HFFc6 (cell line): ENCODE measurements at places on chromosomes 11 and 22.
A peak's percentile ranks its signal among the peaks of the same experiment; 100 is the strongest.

- DNase-seq, result no peak
Observed at GRCh38 chr11:78147807-78148206, 8.4 kb upstream of the ALG8 start.

DNA sequence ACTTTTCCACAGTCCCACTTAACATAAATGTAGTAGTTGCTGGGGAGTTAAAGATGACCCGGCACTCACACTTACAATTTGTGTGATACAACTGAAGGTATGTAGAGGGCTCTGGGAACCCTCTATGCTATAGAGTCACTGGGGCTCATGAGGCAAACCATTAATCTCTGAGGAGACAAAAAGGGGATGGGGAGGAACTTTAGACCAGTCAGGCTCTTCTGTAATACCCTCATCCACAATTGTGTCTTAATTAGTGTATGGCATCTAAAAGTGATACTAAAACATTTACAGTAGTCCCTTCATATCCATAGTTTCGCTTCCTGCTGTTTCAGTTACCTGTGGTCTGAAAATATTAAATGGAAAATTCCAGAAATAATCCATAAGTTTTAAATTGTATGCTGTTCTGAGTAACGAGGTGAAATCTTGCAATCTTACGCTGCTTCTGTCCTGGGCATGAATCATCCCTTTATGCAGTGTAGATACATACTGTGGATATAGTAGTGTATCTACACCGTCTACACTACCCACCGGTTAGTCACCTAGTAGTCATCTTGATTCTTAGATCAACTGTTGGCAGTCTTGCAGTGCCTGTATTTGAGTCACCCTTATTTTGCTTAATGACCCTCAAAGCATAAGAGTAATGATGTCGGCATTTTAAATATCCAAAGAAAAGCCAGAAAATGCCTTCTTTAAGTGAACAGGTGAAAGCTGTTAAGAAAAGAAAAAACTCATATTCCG lies 12.2 kb downstream of the CBL start:
- peak; percentile 98 for DNase-seq

DNA sequence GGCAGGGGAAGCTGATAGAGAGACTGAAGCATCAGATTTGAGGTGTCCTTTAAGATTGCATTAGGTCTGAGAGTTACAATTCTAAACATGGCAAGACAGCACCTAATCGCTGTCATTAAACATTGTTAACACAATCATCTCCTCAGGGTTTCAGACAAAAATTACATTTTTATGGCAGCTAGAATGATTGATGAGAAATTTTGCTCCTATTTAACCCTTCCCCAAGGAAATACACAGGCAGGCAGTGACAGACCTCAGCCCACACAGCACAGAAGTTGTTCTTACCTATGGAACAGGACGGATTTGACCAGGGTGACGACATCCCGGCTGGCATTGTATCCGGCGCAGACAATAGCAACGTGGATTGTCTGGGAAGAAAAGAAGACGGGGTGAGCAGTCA lies 294.3 kb downstream of the LARGE1 start:
- no peak for DNase-seq

DNA sequence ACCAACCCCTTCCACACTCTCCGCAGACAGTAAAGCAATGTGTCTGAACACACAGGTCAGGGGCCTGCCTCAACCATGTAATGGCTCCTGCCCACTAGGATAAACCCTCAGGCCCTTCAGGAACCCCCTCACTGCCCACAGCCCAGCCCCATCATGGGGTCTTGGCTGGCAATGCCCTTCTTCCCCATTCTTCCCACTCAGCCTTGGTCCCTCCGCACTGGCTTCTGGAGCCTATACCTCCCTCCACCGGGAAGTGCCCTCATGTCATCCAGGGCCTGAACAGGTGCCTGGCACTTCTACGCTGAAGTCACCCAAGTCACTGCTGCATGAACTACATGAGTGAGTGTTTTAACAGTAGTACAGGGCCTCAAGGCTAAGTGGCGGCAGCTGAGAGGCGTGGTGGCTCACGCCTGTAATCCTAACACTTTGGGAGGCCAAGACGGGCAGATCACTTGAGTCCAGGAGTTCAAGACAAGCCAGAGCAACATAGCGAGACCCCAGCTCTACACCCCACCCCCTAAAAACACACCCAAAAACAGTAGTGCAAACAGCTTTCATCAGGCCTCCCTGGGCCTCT lies 74.8 kb upstream of the PITPNB start:
- no peak for DNase-seq

- no peak for DNase-seq
Observed at GRCh38 chr11:125329786-125330185, 165.2 kb downstream of the PKNOX2 start.

- no peak for DNase-seq
Observed at GRCh38 chr11:103798446-103798845, 238.0 kb upstream of the DDI1 start.

DNA sequence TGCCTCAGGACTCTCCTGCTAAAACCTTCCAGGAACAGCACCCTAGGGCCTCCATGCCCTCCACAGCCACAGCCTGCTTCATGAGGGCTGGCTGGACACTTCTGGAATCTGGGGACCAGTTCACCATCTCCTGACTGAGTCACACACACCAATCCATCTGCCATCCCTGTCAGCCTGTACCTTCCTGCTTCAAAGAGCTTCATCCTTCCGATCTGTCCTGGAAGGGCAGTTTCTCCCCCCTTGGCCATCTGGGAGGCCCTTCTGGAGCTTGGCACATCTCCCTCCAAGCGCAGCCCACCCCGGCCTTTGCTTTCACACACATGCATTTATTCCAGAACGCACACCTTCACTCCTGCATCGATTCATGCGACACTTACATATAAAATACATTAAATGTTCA lies 13.0 kb downstream of the APBB1 start:
- DNase-seq, result no peak

DNA sequence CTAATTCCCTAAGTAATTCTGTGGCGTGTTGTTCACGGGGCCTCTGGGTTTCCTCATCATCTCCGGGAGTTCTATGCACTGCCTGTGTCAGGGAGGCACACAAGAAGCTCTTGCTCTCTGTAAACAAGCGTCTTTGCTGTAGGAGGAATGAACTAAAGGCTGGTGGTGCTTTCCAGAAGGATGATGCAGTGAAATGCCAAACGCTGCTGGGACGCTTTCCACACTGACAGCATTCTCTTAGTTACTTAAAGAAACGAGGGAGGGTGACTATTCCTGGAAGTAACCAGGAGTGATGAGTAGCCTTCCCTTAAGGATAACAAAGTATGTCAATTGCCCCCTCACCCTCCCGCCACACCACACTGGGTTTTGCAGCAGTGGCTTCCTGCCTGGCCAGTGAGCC lies 38.5 kb upstream of the NUP50 start:
- DNase-seq, result peak; percentile 37

DNA sequence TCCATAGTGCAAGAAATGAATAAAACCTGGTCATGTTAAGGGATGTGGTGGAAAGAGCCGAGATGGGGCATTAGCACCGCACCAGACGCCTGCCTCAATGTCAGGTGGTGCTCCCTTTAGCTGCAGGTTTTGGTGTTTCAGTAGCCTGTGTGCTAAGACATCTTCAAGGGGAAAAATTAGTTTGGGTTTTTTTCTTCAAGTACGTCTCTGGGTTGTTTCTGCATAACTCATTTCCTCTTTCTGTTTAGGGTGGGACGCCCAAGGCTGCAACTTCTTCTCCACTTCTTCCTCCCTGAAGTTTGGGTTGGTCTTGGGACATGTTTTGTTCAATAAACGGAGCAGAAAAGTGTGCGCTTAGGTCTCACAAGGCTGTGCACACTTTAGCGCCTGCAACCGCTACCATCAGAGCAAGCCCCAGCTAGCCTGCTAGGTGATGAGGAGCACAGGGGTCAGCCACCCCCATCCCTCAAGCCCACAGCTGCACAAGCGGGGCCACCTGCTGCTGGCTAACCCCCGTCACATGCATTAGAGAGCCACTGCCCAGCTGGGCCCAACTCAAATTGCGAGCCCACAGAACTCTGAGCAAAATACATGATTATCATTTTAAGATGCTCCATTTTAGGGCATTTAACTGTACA lies 1495.7 kb downstream of the TBC1D22A start:
- DNase-seq, result no peak

DNA sequence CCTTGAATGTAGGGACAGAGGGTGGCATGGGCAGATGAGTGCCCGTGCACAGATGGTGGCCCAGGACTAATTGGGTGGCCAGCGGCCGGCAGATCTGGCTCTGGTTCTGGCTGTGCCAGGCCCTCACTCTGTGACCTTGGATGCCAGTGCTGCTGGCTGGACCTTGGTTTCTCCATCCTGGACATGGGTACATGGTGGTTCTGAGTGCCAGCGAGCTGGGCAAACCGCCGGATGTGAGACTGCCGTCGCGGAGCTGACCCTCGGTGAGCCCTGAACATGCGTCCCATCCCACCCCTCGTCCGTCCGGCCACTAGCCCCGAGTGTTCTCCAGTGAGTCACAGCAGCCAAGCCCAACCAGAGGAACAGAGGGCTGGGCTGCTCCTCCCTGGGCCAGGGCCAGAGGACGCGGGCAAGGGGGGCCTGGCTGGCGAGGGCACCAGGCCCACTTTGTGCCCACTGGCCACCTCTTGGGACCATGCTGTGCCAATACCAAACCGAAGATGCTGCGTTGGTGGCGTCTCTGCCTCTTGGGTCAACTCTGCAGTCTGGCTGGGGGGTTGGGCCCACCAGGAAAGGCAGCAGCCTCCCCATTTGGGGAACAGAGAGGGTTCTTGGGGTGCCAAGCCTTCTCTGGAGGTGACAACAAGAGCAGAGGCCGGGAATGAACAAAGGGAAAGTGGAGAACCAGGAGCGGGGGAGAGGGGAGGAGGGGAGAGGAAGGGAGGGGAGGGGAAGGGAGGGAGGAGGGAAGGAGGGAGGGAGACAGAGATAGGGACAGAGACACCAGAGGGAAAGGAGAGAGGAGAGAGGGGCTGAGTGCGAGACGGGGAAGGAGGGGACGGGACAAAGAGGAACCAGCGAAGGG lies 10.7 kb downstream of the LSP1 start:
- peak; percentile 83 for DNase-seq

GRCh38 chr11:18369398-18369797 lies 25.0 kb upstream of the LDHA start:
- DNase-seq, result no peak

GRCh38 chr11:33664827-33665226 lies 35.8 kb downstream of the C11orf91 start:
- no peak for DNase-seq

- DNase-seq, result peak; percentile 92
Observed at GRCh38 chr22:38788021-38788816, 5.7 kb downstream of the DNAL4 start.

DNA sequence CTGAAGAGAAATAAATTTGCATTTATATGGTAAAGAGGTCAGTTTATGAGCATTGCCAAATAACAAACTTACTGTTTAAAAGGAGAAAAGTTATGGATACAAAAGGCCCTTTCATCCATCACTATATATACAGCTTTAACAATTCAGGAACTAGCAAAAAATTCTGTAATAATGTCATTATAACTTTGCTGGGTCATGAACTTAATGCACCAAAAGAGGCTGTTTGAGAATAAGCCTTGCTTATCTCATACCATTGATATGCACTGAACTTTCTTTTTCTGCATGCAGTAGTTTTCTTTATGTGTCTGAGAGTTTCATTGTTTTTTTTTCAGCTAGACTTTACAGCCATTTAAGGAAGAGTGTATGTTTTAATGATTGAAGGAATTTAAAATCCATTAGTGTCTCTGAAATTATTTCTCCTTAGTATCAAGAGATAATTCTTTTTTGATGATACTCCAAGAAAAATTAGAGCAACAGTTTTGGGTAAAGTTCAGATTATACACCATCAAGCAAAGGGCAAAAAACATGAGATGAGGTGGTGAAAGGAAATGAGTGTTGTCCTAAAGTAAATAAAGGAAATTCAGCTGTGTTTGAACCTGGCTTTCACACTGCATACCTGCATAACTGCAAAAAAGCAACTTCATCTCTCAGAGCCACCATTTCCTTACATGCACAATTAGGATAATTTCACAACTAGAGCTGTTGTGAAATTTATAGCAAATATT lies 188.2 kb upstream of the ANO3 start:
- no peak for DNase-seq

- DNase-seq, result no peak
Observed at GRCh38 chr11:119378851-119379465, 2.5 kb downstream of the USP2 start.

DNA sequence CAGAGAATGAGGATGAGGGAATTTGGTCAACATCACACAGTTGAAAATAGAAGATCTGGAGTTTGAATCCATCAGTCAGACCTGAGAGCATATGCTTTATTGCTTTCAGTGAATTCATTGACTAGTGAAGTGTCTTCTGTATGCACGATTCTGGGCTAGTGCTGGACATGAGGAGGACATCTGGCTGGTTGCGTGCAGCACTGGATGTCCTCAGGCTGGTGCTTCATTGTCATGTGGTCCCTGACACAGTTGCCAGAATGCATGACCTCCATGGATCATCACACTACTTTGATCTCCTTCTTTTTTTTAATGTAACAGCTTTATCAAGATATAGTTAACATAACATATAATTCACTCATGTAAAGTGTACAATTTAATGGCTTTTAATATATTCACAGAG lies 44.5 kb upstream of the MMP7 start:
- DNase-seq, result no peak

DNA sequence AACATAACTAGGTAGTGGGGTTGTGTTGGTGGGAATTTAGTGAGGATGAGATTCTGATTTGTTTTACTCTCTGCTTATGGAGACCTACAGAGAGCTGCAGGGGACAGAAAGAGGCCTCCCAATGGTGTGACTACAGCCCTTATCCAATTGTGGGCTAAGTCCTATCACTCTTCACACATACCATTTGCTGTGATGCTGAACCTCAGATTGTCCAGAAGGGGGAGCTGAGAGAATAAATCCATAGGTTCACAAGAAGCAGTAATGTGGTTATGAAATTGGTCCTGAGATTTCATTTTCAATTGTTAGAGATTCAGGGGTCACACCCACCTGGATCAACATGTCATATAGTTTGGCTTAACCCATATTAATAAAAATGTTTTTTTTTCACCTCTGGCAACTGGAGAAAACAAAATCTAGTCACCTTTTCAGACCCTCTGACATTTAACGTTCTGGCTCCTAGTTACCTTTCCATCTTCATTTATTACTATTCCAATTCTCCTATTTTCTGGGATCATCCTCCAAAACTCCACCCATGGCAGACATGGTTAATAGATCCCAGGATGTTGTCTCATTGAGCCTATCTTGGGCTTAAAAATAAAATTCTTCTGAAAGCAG lies 53.3 kb upstream of the PTPN5 start:
- peak; percentile 47 for DNase-seq

DNA sequence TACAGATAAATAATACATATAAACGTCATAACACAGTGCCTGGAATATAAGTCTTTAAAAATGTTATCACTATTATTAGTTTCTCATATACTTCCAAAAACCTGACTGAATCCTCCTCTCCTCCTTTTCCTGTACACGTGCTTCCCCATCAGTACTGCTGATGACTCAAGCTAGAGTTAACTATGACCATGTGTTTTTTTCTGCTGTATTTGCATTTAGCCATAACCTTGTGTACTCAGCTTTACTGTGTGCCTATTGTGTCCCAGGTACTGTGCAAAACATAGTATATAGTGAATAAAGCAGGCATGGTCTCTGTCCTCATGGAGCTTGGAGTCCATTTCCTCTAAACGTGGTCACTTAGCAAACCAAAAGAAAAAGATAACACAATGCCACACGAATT lies 56.5 kb upstream of the ARHGAP32 start:
- peak; percentile 71 for DNase-seq
